Calu3 (cell line): ENCODE measurements at places on chromosomes 4 and X.

GRCh38 chrX:101206471-101206870, 13.1 kb upstream of the DRP2 start:
- no peak for DNase-seq

GRCh38 chr4:13612569-13612968, 15.0 kb downstream of the BOD1L1 start:
- no peak for DNase-seq

GRCh38 chr4:62133101-62133897, 933.2 kb downstream of the ADGRL3 start:
- no peak for DNase-seq

GRCh38 chr4:5143940-5144339, 92.7 kb downstream of the STK32B start:
- DNase-seq, result no peak

- DNase-seq, result no peak
Measured at GRCh38 chr4:167964766-167965373, 127.5 kb upstream of the ANXA10 start.

GRCh38 chr4:53066155-53066554, 204.0 kb downstream of the RASL11B start:
- no peak for DNase-seq

GRCh38 chr4:133146574-133147241, 2.4 kb upstream of the PCDH10 start:
- DNase-seq, result peak; percentile 16

DNA sequence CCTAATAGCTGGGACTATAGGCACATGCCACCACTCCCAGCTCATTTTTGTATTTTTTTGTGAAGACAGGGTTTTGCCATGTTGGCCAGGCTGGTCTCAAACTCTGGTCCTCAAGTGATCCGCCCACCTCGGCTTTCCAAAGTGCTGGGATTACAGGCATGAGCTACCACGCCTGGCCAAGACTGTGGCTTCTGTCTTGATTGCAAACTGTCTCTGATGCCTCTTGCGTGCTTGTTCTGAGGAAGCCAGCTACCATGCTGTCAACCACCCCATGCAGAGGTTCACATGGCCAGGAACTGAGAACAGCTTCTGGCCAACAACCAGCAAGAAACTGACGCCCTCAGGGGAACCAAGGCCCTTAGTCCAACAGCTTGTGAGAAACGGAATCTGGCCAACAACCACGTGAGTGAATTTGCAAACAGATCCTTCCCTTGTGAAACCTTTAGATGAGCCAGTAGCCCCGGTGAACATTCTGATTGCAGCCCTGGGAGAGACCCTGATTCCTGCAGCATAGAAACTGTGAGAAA, 71.2 kb downstream of the SUPT20HL2 start:
- no peak for DNase-seq

- no peak for DNase-seq
Measured at GRCh38 chrX:3326681-3327080, 19.8 kb downstream of the MXRA5 start.

DNA sequence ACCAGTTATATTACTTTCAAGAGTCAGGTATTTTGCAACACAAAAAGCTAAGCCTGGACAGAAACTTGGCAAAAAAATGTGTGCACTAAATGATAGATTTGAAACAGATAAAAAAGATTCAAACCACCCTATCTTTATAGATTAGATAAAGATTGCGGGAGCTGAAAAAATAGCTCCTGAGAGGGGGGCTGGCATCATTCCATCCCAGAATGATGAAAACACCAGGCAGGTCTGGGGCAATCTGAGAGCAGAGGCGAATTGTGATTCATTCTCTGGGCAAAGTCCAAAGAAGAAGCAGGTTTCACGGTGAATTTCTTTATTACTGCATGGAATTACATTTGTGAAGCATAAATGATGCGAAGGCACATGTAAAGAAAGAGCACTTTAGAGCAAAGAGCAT, 168.5 kb upstream of the DMD start:
- DNase-seq, result peak; percentile 27

DNA sequence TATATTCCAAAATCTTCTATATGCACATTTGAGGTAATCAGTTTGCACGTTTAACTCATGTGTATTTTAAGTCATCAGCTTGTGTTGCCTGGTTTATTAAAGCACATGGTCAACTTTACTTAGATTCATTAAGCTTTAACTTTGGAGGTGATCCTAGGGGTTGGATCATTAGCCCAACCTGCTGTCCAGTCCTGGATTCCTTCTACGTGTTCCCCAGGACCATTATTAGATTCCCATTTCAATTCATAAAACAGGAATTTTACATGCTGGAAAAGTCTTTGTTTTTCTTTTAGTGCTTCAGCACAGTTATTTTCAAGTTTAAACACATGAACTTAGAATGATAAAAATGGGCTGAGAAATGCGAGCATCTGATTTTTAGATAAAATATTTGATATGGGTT, 132.5 kb downstream of the SORBS2 start:
- no peak for DNase-seq

- DNase-seq, result peak; percentile 2
Measured at GRCh38 chr4:120843849-120844527, 78.5 kb downstream of the PRDM5 start.

- DNase-seq, result no peak
Measured at GRCh38 chr4:16256343-16256742, 30.1 kb upstream of the TAPT1 start.

- no peak for DNase-seq
Measured at GRCh38 chr4:78078101-78078500, 21.0 kb downstream of the FRAS1 start.

- DNase-seq, result no peak
Measured at GRCh38 chr4:82811838-82812341, 13.3 kb upstream of the SCD5 start.

- no peak for DNase-seq
Measured at GRCh38 chrX:132732236-132732635, 226.2 kb downstream of the HS6ST2 start.

DNA sequence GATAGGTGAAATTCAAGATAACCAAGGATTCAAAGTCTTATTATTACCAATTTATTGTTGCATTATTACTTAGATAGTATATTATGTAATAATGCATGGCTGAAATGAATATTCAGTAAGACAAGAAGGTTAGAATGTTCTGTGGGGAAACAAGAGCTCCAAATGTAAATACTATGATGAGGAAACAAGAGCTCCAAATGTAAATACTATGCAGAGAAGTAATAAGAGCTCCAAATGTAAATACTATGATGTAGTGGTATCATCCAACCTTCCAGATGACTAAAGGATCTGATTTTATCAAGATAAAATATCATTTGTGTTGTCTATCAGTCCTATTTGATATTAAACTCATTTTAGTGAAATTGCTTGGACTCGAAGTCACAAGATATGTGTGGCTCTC, 82.2 kb upstream of the PCDH18 start:
- no peak for DNase-seq

DNA sequence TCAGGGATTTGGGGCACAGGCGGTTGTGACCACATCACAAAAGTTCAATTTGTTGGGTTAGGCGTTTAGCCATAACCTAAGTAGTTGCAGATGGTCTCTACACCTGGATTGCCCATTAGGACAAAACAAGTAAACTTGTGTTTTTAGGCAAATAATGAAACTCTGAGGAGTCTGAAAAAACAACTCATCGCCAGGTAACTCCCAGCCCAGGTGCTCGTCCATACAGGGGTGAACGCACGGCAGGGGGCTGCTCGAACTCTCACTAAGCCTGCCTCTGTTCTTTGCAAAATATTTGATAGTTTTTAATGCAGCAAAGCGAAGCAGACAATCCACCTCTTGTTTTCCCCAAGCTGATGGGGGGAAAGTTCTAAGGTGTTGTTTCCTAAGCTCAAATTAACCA, 559 bp upstream of the RHOH start:
- DNase-seq, result no peak
